ENCODE measurements at places on chromosomes 6 and 20. TPM values are rescaled to one million over a fixed set of nuclear protein-coding genes. Genes with fewer than 3 reads are reported as not detected.

Gene PDRG1
- total RNA-seq, result 33.0 TPM

Gene AP5S1
- total RNA-seq, result 17.8 TPM

Gene HEY2
- total RNA-seq, result not detected

Gene SLC26A8
- not detected for total RNA-seq

Gene MPIG6B
- total RNA-seq, result not detected

Gene HCRTR2
- not detected for total RNA-seq
